ENCODE measurements at places on chromosomes 6 and 20. TPM values are rescaled to one million over a fixed set of nuclear protein-coding genes. Genes with fewer than 3 reads are reported as not detected.

CALHM5 gene
- 2.3 TPM for total RNA-seq

KHDC1 gene
- total RNA-seq: 3.5 TPM

THBS2 gene
- total RNA-seq: 441 TPM

GNMT gene
- total RNA-seq: not detected

CAGE1 gene
- total RNA-seq: under 0.01 TPM

ANKRD66 gene
- not detected for total RNA-seq

NKAIN4 gene
- 3.7 TPM for total RNA-seq

LAMP5 gene
- not detected for total RNA-seq

WFDC12 gene
- not detected for total RNA-seq

SLC12A5 gene
- not detected for total RNA-seq

TRIM31 gene
- not detected for total RNA-seq

HLA-DMB gene
- total RNA-seq: not detected

MAP1LC3A gene
- 52.6 TPM for total RNA-seq

DEFB124 gene
- not detected for total RNA-seq

C6orf58 gene
- not detected for total RNA-seq

ATAT1 gene
- total RNA-seq: 3.8 TPM

Measured in epithelial cell of alveolus of lung (primary cell).